SW480 (cell line): ENCODE measurements at places on chromosomes 5 and 9.

DNA sequence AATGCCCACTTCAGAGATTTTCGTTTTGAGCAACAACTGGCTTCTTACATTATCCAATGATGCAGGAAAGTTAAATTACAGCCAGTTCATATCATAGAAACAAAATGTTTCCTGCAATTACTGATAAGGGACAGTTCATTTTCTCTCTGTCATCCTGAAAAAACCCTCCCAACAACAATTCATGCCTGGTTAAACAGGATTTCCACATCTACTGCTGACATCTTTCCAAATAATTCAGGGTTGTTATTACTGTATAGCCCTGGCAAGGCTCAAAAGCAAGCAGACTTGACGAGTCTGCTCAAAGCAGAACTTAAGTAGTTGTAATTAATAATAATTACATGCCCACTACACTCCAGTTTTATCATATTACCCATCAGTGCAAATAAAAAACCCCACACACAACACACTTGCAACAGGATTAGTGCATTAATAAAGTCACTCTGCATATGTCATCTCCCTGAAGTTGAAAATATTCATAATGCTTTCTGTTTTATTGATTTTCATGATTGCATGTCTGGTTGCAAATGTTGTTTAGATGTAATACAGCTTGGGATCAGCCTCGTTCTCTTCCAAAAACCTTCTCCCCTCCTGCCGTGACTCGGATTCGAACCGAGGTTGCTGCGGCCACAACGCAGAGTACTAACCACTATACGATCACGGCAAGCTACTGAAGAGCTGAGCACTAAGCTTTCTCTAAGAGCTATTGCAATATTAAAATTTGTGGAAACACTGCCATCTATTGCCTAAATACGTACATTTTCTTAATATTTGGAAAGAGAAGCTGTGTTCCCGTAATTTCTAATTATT is 119.6 kb upstream of the NFIB start:
- peak; percentile 57 for DNase-seq

DNA sequence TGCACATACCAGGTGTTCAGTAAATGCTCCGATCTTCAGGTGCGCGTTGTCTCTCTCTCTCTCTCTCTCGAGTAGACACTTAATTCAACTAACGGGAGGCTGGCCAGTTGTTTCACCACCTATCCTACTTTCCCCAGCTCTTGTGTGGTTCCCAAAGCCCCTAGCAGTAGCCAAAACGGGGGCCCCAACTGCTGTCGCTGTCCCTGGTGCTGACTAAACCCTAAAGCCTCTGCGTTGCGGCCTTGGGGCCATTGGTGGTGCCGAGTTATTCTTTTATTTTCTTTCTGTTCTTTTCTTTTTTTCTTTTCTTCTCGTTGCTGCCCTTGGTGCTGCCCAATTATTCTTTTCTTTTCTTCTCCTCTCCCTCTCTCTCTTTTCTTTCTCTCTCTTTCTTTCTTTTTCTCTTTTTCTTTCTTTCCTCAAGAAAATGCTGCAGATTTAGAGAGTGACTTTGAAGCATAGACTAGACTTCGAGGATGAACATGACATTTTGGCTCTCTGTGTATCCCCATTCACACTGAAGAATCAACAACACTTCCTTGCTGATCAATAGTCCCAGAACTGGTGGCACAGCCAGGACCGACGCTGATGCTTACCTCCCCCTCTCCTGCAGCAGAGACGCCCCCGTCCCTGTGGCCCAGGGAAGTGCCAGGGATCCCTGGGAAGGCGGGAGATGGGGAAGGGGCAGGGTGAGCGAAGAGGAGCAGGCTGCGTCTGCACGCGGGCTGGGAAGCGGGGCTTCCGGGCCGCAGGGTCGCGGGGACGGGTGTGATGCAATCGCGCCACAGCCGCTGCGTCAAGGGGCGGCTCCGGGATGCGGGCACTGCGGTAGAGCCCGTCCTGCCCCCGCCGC is at the start of gene FBLL1:
Gene FBLL1 (plus strand): TSS at position 785 of the 853 bp plus-strand sequence. CDS start 200 bp downstream, outside the sequence.
- no peak for DNase-seq

GRCh38 chr5:175059687-175060211 is 335.4 kb downstream of the MSX2 start:
- no peak for DNase-seq

DNA sequence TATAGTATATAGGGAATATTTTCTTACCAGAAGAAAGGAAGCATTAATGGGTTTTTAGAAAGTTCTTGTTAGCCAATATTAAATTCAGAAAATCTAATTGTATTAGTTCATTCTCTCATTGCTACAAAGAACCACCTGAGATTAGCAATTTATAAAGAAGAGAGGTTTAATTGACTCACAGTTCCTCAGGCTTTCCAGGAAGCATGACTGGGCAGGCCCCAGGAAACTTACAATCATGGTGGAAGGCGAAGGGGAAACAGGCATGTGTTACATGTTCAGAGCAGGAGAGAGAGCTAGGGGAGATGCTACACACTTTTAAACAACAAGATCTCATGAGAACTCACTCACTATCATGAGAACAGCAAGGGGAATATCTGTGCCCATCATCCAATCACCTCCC is 304.0 kb upstream of the CDH12 start:
- DNase-seq = no peak

GRCh38 chr9:36088020-36088419 is 48.5 kb upstream of the GLIPR2 start:
- DNase-seq = no peak

GRCh38 chr9:117411547-117411946 is 3.3 kb downstream of the ASTN2 start:
- peak; percentile 61 for DNase-seq
